ENCODE measurements at places on chromosomes 4 and X.

DNA sequence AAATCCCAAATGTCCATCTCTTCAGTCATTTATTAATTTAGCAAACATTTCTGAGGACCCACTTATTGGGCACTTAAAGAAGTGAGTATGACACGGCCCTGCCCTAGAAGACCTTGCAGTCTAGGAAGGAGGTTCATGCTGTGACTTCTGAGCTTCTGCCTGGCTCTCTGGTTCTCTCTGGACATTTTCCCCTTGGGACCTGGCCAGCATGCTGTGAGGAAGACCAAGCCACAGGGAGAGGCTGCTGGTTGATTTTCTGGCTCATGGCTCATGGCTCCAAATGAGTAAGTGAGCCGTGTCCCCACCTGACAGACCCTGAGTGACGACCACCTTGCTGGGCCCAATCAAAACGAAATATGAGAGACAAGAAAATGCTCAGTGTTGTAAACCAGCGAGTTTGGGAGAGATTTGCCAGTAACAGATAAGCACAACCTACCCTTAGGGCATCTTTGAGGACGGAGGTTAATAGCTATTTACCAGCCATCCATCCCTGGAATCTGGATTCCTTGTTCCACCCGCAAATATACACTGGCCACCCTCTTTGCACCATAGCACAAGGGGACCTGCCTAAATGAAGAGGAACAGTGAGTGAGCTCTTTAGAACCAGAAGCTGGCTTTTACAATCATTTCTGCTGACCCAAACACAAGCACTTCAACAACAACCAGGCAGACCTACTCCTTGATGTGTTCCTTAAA, 876 bp downstream of the MPP1 start:
- DNase-seq, result no peak

DNA sequence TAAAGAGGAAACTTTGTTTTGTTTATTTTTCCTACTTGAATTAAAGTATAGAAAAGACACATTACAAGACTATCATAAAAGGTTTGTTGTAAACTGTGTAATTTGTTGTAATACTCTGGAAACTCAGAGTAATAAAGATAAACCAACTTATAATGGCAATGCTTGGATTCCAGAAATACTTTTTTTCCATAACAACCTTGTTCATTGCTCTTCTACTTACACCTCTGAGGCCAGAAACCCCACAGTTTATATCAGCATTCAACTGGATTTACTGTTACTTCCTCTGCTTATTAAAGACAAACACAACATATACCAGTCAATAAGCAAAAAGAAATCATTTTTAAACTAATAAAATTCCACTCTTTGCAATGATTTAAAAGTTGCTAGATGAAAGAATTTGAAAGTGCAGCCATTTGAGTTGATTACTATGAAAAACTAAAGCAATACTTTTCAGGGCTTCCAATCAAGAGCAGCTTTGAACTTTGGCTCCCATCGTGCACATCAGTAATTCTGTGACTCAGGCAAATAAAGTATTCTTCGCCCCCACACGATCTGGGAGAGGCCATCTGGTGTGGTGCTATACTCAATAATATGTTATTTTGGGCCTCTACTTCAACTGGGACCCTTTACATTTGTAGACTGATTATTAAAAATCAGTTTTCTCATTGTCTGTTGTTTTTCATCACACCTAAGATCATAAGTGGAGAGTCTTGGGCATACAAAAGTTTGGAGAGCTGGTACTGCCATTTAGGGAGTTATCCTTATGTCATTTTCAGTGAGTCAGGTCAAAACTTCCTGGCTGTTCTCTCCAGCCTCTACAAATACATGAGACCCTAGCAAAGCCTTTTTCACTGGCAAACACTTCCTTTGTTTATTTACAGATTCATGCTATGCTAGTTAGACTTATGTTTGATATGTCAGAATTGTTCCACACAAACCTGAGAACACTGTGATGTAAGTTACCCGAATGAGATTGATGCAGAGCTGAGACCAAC, 20.5 kb downstream of the DDIT4L start:
- no peak for DNase-seq

- no peak for DNase-seq
Measured at GRCh38 chr4:149280806-149281205, 534.8 kb downstream of the IQCM start.

GRCh38 chrX:110794601-110795000, 1.0 kb downstream of the CHRDL1 start:
- DNase-seq, result no peak

DNA sequence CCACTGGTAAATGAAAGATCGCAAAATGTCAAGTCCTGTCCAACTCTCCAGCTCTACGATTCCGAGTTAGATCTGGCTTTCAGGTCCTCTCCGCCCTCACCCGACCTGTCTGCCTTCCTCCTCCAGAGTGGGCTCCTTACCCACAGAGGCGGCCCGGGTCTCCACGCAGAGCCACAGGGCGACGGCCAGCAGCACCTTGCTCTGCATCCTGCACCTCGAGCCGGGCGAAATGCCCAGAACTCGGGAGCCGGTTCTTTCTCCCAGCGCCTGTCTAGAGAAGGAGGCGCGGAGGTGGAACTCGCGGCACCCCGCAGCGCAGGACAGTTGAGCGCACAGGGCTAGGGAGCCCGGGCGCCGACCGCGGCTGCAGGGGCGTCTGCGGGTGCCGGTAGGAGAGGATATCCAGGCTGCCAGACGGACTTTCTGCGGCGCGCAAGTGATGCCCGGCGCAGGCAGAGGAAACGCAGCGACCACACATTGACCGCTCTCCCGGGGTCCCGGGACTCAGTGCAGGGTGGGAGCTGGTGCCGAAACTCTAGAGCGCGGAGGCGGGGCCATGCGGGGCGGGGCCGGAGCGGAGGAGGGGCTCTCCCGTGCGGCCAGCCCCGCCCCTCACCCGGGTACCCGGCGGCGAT, at the start of gene KDR:
Gene KDR, minus strand, starts transcription at position 509 of the 635 bp plus-strand sequence. Its CDS starts 302 bp downstream, at position 207.
- DNase-seq, result no peak

GRCh38 chrX:133697656-133698055, 282.4 kb upstream of the GPC4 start:
- DNase-seq, result no peak

DNA sequence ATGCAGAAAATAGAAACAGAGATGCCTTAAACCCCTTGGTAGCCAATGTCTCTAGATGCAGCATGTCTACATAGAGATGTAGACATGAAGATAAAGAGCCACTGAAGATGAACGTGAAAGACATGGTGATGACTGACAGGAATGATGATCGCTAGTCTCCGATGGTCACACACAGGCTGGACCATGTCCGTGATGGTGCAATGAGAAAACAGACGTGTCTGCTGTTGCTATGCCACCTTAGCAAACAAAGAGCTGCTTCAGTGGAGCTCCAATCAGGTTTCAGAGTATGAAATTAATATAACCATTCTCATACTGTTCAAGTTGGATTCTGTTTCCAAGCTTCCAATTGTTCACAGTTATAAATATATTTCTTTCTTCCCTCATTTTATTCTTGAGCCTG, 256.5 kb downstream of the CAMK2D start:
- no peak for DNase-seq

GRCh38 chrX:133444196-133444595, 28.9 kb upstream of the GPC4 start:
- no peak for DNase-seq

DNA sequence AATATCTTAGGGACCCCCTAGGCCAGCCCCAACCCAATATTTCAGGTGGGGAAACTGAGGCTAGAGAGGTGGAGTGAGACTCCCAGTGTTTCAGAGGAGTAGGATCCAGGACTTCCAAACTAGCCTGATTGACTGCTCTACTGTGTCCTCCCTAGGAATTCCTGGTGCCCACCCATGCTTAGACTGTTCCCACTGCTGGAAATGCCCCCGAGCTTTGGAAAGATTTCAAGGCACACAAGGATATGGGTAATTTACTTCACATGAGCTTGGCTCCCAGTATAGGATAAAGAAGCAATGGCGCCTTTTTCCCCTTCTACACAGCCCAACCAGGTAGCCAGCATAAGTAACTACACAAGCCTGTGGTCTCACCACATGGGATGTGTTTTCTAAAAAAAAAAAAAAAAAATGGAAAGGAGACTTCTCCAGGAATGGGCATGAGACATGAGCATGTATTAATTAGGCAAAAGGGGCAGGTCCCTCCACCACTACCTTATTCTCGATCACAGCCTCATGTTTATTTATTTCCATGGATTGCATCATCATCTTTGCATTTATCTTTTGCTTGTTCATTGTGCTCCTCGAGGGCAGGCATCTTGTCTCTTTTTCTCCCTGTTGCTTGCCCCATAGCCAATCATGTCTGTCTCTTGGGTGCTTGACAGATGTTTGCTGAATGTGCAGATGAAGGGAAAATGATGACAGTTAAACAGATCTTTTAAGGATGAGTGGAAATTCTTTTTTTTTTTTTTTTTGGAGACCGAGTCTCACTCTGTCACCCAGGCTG, 66.7 kb downstream of the DRD5 start:
- no peak for DNase-seq

GRCh38 chr4:1813915-1814314, 20.8 kb downstream of the FGFR3 start:
- no peak for DNase-seq

DNA sequence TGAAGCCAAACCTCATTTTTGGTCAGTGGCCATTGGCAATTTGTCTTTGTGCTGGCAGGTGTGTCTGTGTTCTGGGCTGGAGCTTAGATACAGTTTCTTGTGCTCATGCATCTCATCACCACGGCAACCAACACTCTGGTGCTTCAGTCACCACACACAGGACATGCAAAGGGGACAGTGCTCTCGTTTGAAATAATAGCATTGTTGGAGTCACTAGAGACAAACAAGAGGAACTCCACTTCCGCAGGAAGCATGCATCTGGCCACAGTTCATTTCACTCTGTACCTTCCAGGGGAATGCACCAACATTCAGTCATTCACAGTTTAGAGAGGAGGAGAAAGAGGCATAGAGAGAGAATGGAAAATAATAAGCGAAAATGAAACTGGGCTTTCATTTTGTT, 267.4 kb downstream of the ANK2 start:
- DNase-seq, result no peak

- no peak for DNase-seq
Measured at GRCh38 chr4:66609014-66609413, 936.3 kb downstream of the CENPC start.

DNA sequence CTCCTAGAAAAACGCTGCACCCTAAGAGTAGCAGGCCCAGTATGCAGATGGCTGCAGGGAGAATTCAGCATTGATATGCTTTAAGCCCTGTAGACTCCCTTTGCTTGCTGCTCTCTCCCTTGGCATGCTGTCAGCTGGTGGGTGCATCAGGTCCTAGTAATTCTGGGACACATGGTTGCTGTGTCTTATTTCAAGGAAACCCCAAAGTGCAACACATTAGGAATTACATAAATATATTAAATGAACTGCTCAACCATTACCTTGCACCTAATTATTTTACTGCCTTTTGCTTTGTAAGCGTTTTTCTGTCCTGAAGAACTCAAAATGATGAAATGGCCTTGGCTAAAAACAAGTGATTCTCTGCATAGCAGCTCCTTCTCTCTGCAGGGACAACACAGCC, 516.3 kb downstream of the ZIC3 start:
- no peak for DNase-seq

DNA sequence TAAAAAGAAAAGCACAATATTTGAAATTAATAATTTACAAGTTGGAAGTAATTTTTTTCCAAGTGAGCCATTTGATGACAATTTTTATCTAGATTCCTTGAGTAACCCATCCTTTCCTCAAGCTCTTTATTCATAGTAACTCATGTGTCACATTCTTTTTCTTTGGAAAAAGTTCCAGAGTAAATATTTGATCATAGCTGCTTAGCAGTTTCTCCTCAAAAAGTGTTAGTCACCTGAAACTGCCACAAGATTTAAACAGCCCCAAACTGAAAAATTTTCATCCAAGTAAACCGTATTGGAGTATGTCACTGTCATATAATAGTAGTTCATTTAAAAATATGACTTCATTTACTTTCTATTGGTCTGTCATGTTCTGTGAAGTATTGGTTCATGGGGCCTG, 94.6 kb upstream of the CASK start:
- no peak for DNase-seq

DNA sequence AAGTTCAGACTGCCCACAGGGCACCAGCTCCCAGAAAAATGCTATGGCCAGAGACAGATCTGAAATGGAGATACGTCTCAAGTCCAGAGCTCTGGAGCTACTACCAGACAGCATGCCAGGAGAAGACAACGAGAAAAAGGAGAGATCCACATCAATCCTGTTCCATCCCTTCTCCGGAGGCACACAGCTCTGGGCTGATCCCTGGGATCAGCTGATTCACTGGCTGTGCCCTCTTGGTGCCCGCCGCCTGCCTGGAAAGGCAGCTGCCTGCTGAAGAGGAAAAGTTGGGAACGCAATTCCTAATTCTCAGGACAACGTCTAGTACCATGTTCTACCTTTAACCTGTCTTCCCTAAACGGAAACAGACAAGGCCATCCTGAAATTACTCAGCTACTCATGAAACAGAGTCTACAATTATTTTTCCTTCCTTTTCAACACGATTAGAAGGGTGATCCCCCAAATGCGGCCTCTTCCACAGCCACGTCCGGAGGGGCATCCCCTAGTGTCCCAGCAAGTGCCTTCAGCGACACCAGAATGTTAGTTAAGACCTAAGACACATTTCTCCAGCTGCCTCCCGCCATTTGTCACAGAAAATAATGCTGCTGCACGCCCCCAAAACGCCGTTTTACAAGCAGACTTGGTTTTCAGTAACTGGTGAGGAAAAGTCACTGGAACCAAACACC, 2.4 kb downstream of the ZFYVE28 start:
- no peak for DNase-seq

GRCh38 chr4:78414116-78414515, 137.5 kb upstream of the ANXA3 start:
- DNase-seq, result no peak

DNA sequence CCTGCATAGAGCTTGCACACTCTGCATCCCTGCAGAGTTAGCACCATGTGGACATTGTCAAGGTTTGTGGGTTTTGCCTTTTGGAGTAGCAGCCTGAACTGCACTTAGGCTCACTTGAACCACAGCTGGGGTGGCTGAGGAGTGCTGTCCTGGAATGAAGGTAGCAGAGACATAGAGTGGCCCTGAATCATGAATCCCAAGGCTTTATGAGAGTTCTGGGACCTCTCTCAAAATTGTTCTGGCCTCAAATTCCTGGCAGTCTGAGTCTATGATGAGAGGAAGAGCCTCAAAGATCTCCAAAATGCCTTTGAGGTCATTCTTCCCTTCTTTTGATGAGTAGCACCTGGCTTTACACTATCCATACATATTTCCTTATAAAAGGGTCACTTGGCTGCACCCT, 37.1 kb upstream of the ADH1C start:
- DNase-seq, result no peak

GRCh38 chrX:153576961-153577360, 22.0 kb downstream of the CCNQ start:
- DNase-seq, result no peak

- DNase-seq, result no peak
Measured at GRCh38 chr4:91280551-91281290, 1023.0 kb upstream of the GRID2 start.

DNA sequence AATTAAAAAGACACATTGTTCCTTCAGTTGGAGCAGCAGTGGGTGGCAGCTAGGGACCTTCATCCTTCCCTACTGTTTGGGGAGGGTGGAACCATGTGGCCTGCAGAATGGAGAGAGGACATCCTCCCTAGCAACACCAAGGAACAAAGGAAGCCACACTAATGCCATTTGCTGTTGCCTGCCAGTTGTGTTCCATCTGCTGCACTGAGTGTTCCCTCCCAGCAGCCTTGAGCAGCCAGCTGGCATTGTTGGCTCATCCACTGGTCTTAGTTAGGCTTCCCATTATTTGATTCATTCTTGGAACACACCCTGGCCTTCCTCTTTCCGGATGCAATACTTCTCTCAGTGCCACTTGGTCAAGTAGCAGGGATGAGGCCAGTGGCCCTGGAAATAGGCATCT, 25.0 kb upstream of the HMGB3 start:
- no peak for DNase-seq

Data from central memory CD8-positive, alpha-beta T cell (primary cell).